ENCODE measurements at places on chromosomes 3 and 15. TPM values are rescaled to one million over a fixed set of nuclear protein-coding genes. Genes with fewer than 3 reads are reported as not detected.

Gene C3orf85
- polyA plus RNA-seq = 16.4 TPM

Gene TRAIP
- 9.4 TPM for polyA plus RNA-seq

Gene CPNE4
- polyA plus RNA-seq = 0.29 TPM

Gene FOXB1
- not detected for polyA plus RNA-seq

Gene GPR15
- polyA plus RNA-seq = not detected

Gene HIGD2B
- polyA plus RNA-seq = not detected

Gene GABRR3
- 0.03 TPM for polyA plus RNA-seq

DNA sequence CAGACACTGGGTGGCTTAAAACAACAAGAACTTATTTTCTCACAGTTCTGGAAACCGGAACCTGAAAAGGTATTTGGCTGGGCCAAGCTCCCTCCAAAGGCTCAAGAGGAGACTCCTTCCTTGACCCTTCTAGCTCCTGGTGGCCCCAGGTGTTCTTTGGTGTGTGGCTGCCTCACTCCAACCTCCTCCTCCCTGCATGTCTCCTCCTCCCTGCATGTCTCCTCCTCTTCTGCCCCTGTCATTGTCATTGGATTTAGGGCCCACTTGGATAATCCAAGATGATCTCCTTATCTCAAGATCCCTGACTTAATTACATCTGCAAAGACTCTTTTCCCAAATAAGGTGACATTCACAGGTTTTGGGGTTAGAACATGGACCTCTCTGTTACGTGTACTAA is 69.8 kb upstream of the MFGE8 start:
- no peak for DNase-seq

- DNase-seq = no peak
Measured at GRCh38 chr3:4736284-4736861, 242.9 kb upstream of the BHLHE40 start.

DNA sequence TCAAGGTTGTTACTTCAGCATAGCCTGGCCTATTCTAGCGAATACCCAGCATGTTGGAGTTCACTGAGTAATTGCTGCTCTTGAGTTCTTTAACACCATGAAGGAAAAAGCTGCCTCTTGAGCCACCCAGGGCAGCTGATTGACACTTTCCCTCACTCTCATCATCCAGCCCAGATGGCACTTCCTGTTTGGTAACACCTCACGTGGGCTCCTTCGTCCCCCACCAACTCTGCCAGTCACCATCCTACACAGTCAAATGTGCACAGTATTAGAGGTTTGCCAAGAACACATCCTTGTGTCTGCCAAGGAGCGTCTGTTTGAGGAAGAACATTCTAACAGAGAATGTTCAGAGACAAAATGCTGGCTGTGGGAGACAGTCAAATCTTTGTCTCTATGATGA is 266.3 kb downstream of the RPLP1 start:
- DNase-seq = no peak

- no peak for DNase-seq
Measured at GRCh38 chr3:128473180-128473519, 6.5 kb upstream of the DNAJB8 start.

DNA sequence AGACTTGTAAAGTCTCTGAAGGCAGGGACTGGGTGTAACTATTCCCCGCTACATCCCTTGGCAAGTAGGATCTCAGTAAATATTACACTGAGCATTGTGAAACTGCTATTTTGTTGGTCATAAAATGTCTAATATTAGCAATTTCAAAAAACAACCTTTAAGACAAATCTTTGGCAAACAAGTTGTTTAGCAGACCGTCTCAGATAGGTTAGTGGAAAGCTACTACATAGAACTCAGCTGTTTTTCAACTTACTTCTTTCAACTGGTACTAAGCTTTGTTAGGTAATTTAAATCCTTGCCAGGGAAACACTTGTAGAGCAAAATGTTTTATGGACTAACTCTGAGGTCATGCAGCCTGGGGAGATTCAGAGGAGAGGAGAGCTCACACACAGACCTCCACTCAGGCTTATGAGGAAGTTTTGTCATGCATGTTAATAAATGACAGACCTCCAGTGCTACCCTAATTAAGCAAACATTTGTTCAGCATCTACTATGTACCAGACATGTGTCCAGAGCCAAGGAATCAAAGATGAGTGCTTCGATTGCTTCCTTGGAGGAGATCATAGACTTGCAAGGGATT is 61.6 kb upstream of the STAC start:
- DNase-seq = no peak

DNA sequence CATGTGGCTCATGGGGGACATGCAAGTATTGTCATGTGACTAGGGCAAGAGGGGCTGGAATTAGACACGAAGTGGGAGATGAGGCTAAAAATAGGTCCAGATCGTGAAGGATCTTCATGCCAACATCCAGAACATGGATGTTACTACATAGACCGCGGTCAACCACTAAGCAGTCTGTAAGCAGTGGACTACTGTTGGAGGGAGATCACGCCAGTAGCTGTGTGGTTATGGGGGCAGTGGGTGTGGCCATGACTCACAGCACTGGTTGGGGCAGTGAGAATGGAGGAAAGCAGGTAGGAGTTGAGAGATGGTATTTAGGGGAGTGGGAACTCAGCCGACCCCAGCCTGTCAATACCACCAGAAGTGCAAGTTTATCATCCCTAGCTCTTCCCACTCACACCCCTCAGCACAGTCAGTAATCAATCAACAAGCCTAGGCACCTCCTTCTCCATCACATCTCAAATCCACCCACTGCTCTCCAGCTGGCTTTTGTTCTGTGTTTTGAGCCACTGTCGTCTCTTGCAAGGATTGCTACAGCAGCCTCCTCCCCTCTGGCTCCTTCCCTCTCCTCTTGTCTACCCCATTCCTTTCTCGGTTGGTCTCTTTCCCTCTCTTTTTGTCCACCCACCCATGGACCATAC is 107.2 kb upstream of the ABHD17C start:
- no peak for DNase-seq

GRCh38 chr15:66883284-66883911 is 181.4 kb downstream of the SMAD6 start:
- peak; percentile 83 for DNase-seq

DNA sequence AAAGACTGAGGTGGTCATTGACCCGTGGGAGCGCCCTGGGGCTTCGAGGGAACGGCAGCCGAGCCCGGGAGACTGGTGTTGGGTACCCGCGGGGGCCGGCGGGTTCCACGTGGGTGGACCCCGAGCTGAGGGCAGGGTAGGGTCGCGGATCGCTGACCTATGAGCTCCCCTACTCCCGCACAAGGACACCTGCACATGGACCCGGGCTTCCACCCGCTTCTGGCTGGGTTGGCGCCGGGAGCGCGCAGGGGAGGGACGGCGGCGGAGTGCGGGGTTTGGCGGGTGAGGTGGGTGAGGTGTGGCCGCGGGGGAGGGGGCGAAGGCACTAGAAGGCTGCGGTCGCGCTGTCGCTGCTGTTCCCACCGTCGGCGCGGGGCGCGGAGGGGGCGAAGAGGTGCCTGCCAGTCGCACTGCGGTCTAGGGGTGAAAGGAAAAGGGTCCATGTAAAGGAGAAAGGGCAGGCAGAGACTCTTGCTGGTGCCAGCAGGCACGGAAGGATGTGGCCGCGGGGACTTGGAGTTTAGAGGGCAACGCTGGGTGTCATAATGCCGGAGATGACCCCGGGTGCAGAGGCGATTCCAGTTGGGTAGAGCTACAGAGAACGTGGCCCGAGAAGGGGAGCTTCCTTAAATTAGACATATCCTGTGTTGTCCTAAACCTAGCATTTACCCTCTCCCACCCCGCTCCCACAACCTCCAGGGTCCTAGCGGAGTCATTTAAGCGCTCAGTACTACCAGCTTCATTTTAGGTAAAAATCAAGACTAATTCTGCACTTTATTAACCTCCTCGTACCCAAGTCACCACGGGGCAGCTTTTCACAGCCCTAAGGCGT is 245.9 kb upstream of the TOPAZ1 start:
- no peak for DNase-seq

GRCh38 chr3:133274477-133274876 is 125.4 kb upstream of the BFSP2 start:
- no peak for DNase-seq

GRCh38 chr3:112734736-112735350 is 93.9 kb upstream of the CCDC80 start:
- DNase-seq = peak; percentile 44

DNA sequence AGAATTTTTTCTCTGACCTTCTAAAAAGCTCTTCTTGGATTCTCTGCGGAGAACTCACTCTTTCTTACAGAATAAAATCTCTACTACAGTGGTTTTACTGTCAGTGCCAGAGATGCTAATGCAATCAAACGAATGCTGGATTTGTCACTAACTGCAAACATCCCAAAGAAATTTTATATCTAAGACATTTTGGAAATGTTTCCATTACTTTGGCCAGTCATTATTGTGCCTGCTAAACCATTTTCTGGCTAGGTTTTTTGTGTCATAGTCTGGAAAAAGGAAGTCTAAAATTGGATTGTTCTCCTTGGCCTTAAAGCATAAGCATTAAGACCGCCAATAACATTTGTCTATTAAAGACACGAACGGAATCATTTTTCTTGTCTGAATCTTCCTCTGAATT is 54.0 kb downstream of the PLOD2 start:
- no peak for DNase-seq

GRCh38 chr3:147958754-147959153 is 549.6 kb downstream of the ZIC1 start:
- DNase-seq = no peak

- DNase-seq = no peak
Measured at GRCh38 chr3:117932441-117932840, 1102.2 kb downstream of the IGSF11 start.

DNA sequence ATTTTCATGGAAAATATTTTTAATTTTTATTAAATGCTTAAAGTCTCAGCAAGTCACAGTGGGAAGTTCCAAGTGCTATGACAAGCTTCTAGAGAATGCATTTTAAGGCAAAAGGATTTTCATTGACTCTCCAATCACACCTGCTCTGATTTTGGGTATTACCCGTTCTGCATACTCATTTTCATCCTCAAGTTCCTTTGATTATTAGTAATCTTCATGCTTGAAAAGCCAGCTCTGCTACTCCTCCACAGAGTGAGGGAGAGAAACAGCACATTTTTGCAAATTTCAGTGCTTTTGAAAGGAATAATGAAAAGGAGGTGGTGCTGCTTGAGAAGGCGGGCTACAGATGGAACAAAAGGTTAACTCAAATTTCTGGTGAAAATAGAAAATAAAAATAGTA is 450.7 kb downstream of the NSUN3 start:
- no peak for DNase-seq

DNA sequence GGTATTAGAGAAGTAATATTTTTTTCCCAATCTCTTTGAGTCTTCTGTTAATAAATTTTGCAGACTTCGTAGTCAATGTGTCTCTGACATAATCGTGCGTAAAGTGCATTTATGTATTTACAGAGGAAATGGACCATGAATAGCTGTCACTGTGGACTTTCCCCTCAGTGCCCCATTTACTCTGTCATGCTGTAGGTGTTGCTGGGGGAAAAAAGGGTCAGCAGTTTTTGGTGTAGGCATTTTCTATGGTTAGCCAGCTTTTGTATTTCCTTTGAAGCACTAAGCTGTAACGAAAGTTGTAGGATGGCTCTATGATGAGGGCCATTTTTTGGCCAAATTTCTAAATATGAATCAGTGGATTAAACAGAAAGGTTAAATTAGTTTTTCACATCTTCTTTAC is 598.4 kb downstream of the FGF12 start:
- DNase-seq = no peak

DNA sequence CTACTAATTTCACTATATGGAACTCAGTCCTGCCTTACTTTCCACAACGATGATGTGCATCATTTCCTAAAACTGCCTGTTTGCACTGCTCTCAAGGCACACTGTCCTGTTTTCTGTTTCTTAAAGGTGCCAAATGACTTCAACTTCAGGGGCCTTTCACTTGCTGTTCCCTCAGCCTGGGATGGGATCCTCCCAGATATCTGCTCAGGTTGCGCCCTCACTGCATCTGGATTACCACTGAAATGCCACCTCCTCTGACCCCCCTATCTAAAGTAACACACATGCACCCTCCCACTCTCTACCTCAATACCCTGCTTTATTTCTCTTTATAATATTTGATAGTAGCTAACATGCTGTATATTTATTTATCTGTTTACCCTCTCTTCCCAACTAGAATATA is 123.8 kb upstream of the CMC1 start:
- no peak for DNase-seq

- no peak for DNase-seq
Measured at GRCh38 chr3:13884851-13885703, 5.2 kb upstream of the WNT7A start.

DNA sequence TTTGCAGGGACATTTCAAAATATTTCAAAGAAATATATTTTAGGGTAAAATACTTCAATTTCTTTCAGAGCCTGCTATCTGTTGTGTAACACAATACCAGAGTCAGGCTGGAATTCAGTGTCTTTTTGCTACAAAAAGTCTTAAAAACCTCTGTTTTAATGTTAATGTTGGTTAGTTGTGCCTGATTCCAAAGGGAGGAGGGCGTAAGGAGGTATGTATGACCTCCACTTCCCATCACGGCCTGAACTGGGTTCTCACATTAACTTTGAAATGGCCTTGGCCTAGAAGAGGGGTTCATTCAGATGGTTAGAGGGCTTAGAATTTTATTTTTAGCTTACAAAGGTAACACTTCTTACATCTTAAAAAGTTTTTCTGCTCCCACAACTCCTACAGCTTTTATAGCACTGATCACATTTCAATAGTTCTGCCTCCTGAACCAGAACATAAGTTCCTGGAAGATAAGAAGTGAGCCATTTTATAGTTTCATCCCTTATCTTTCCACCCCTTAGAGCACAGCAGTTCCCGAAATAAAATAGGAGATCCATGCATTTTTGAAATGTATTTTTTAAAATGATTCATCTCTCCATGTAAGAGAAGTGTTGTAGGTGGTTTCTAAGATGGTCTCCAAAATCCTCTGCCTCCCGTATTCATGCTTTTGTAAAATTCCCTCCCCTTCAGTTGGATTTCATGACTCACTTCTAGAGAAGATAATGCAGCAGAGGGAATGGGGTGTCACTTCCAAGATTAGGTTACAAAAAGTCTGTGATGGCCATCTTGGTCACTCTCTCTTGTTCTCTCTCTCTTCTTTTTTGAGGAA is 543.1 kb upstream of the NECTIN3 start:
- DNase-seq = no peak

- DNase-seq = no peak
Measured at GRCh38 chr3:3201611-3202010, 22.1 kb upstream of the CRBN start.

- DNase-seq = no peak
Measured at GRCh38 chr3:123319760-123320159, 118.0 kb downstream of the SEC22A start.

DNA sequence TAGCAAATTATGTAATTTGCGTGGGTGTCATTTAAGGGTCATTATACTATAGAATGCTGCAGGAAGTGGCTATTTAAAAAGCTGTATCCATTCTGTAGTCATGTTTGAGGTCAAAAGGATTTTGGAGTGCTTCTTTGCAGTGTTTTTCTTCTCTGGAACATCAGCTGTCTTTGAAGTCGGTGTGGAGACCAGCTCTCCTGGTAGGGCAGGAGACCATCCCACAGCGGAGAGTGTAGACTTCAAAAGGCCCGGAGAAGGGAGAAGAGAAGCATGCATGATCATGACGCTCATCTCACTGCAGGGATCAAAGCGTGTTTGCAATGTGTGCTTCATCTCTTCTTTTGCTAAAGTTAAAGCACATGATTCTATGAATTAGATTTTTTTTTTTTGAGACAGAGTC is 19.9 kb downstream of the PXK start:
- no peak for DNase-seq

Measured in renal cortex interstitium (tissue), 15 donors.